ENCODE measurements at places on chromosomes 6 and 20.

GRCh38 chr6:23696992-23697391 is 429.0 kb upstream of the NRSN1 start:
- no peak overlapping the region for H3K4me3 ChIP-seq
- no peaks in the 10 kb centered on the region for H3K4me1 ChIP-seq
- H3K27ac ChIP-seq = no peak overlapping the region
- H3K27me3 ChIP-seq = no peaks in the 10 kb centered on the region

DNA sequence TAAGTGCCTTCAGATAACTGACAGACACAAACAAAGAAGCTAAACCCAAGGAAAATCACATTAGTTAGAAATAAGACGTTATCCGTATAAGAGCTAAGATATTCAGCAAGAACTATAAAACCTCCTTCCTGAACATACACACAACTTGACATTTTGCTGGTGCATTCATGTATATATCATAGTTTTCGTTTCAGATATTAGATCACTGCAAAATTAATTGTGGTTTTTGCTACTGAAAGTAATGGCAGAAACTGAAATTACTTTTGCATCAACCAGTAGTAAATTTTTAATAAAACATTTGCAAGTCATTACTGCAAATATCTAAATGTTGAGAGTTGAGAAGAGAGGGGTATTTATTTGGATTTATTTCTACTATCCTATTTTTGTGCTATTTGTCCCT is 26.1 kb upstream of the KCNQ5 start:
- H3K4me3 ChIP-seq = no peak overlapping the region
- H3K27me3 ChIP-seq = peaks cover 2% of the 10 kb centered on the region
- H3K36me3 ChIP-seq = no peaks in the 10 kb centered on the region
- no peak overlapping the region for H3K27ac ChIP-seq

DNA sequence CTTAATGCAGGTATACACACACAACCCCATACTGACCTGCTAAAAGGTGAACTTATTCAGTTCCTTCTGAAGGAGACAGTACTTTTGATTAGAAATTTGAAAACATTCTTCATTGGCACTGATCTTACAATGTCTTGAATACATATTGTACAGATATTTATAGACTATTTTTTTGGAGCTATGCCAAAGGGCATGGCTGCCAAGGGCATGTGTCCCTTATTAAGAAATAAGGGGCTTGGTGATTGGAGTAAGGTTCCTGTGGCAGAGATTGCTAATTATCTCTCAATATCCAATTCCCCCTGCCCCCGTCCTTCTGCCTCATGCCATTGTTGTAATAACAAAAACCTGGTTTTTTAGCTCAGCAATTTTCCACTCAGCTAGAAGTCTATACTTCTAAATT is 355.9 kb downstream of the FARS2 start:
- H3K27ac ChIP-seq = no peak overlapping the region
- H3K36me3 ChIP-seq = peaks cover 22% of the 10 kb centered on the region
- no peak for DNase-seq

GRCh38 chr20:43590036-43590391 is 723 bp upstream of the IFT52 start:
- H3K4me1 ChIP-seq = peaks cover 13% of the 10 kb centered on the region
- H3K36me3 ChIP-seq = peaks cover 4% of the 10 kb centered on the region

- H3K27me3 ChIP-seq = no peaks in the 10 kb centered on the region
- no peak overlapping the region for H3K4me3 ChIP-seq
- peaks cover 44% of the 10 kb centered on the region for H3K36me3 ChIP-seq
- H3K4me1 ChIP-seq = no peaks in the 10 kb centered on the region
- no peak for DNase-seq
These were observed 84.5 kb upstream of the LYRM2 start for GRCh38 chr6:89723046-89723445.

GRCh38 chr6:153963352-153963751 is 75.7 kb upstream of the OPRM1 start:
- no peak overlapping the region for H3K4me3 ChIP-seq
- H3K4me1 ChIP-seq = peaks cover 24% of the 10 kb centered on the region
- no peaks in the 10 kb centered on the region for H3K36me3 ChIP-seq
- no peak overlapping the region for H3K27ac ChIP-seq

DNA sequence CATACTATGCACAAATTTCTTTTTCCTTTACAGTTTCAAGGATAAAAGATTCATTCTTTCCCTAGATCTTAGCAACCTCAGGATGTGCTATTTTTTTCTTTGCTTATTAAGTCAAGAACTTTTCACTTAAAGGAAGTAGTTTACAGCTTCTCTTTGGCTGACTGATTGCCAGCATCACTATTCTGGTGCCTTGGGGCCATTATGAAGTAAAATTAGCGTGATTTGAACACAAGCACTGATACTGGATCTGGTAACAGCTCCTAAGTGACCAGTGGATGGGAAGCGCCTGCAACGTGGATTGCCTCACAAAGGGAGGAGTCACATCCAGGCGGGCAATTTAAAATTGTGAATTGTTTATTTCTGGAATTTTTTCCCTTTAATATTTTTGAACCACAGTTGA is 147.1 kb downstream of the ARID1B start:
- H3K4me1 ChIP-seq = peaks cover 61% of the 10 kb centered on the region
- H3K36me3 ChIP-seq = peaks cover 1% of the 10 kb centered on the region
- no peak overlapping the region for H3K4me3 ChIP-seq
- DNase-seq = no peak
- H3K27ac ChIP-seq = no peak overlapping the region

DNA sequence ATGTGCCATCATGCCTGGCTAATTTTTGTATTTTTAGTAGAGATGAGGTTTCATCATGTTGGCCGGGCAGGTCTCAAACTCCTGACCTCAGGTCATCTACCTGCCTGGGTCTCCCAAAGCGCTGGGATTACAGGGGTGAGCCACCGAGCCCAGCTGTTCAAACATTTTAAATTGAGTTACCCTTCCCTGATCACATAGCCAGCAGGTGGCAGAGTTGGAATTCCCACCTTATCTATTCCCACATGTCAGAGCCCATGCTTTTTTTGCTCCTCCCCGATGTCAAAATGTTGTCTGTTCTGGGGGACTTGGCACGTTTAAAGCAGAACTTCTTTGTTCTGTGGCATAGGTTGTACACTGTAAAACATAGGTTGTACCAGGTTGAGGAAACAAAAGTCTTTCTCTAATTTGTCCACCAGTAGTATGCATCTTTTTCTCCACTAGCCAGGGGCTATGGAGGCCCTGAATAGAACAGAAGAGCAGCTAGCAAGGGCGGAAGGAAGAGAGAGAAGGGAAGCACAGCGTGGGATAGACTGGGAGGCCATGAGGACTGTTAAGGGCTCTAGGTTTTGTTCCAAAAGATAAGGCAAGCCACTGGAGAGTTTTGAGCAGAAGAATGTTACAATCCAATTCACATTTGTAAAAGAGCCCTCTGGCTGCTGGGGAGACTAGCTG is 7.3 kb upstream of the LBP start:
- no peaks in the 10 kb centered on the region for H3K4me1 ChIP-seq
- no peak overlapping the region for H3K4me3 ChIP-seq
- H3K27me3 ChIP-seq = peaks cover 9% of the 10 kb centered on the region
- no peak for DNase-seq
- H3K36me3 ChIP-seq = no peaks in the 10 kb centered on the region
